ENCODE measurements at places on chromosomes 3 and 15.

- DNase-seq, result no peak
These were observed 375.3 kb downstream of the CNTN6 start for GRCh38 chr3:1468145-1468544.

DNA sequence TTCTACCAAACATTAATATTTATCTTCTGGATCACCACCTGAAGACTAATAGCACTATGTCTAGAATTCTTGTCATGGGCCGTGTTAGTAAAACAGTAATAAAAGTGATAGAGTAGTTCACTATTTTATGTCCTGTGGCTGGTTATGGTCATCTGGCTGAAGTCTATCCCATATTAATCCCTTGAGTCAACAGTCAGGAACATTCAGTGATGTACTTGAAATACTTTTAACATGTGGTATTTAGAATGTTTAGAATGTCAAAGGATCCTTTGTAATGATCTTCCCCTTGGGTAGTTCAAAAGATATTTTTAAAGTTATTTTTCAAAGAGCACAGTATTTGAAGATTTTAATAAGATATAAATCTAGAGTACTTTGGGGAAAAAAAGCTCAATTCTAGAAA, 117.0 kb downstream of the MBNL1 start:
- DNase-seq, result no peak

DNA sequence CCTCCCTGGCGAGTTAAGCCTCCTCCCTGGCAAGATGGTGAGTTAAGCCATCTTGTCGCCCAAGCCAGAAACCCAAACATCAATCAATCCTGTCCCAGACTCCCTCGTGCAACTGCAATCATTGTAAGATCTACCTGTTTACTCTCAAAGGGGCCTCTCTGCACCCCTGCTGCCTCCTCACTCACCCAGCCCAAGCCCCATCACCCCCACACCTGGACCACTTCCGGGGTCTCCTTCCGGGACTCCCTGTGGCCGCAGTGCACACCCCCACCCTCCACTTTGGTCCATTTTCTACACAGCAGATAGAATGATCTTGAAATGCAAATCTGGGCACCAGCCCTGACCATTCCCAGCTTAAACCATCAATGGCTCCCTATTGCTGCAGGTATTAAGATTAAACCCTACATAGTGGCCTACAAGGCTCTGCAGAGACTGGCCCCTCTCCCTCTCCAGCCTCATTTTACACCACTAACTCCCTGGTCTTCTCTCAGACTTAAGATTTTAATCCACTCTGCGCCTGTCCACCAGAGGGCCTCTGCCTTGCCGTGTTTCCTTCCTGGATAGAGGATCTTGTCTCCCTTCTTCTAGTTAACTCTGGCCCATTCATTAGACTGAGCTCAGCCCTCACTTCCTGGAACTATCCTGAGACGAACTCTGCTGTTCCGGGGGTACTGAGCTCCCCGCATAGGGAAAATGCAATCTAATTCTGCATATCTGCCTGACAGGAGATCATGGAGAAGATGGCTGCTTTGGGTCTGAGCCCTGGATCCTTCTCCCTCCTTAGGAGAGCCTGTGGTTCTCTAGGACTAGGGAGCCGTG, 41.9 kb upstream of the SLC6A1 start:
- no peak for DNase-seq

DNA sequence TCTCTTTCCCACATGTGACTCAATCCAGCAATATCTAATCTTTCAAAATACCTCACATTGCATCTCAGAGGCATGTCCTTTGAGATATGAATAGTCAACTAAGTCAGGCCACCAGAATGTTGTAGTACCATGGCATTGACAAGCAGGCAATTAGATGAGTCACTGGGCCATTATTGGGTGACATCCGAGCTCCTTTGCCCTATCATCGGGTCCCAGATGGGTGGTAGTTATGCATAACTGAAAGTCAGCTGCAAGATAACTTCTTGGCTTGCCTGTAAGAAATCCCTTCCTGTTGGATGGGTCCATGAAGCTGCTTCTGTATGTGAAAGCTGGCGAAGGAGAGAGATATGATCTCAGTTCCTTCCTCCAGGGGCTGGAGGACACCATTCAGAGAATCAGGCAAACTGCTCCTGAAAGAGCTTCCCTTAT, 32.8 kb downstream of the ARRDC4 start:
- DNase-seq, result no peak

- no peak for DNase-seq
These were observed 41.1 kb downstream of the TNFAIP8L3 start for GRCh38 chr15:51053571-51053970.

GRCh38 chr3:169298247-169298992, 365.1 kb downstream of the MECOM start:
- DNase-seq, result no peak

GRCh38 chr15:33310481-33311311, at the start of gene RYR3:
RYR3 (plus strand) TSS chr15:33310967; CDS start chr15:33311046, 79 bp downstream.
- peak; percentile 46 for DNase-seq
